ENCODE measurements at places on chromosomes 3 and 15. TPM values are rescaled to one million over a fixed set of nuclear protein-coding genes. Genes with fewer than 3 reads are reported as not detected.

The CHRM5 gene
- polyA plus RNA-seq = 0.19 TPM

The SLC6A20 gene
- polyA plus RNA-seq = 0.16 TPM

The XXYLT1 gene
- polyA plus RNA-seq = 29.6 TPM

The HEG1 gene
- 22.3 TPM for polyA plus RNA-seq

The GOLGA8J gene
- 0.63 TPM for polyA plus RNA-seq

The PXYLP1 gene
- polyA plus RNA-seq = 41.2 TPM

The BFSP2 gene
- polyA plus RNA-seq = 0.28 TPM

- DNase-seq = no peak
Measured at GRCh38 chr3:134708671-134709070, 57.8 kb upstream of the KY start.

DNA sequence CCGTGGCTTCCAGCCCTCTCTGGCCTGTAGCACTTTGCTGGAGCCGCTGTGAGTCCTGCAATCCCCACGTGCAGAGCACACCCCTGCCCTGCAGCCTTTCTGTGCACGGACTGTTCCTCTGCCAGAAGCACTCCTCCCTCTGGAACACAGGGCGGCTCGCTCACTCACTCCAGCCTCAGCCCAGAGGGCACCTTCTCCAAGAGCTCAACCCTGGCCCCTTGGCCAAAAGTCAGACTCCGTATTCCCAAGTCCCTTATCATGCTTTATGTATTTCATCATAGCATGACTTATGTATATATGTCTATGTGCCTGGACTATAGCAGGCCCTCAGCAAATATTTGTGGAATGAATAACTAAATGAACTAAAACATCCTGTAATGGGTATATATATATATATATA is 63.2 kb downstream of the ASB7 start:
- DNase-seq = no peak

DNA sequence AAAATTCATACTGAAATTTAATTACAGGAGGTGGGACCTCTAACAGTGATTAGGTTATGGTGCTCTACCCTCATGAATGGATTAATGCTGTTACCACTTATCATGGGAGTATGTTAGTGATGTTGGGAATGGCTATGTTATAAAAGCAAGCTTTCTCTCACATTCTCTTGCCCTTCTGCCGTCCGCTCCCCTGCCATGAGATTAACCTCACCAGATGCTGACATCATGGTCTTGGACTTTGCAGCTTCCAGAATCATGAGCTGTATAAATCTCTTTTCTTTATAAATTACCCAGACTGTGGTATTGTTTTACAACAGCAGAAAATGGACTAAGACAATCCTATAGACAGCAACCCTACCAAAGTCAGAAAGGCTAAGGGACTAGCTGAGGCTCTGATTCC is 884.8 kb downstream of the FHIT start:
- no peak for DNase-seq

DNA sequence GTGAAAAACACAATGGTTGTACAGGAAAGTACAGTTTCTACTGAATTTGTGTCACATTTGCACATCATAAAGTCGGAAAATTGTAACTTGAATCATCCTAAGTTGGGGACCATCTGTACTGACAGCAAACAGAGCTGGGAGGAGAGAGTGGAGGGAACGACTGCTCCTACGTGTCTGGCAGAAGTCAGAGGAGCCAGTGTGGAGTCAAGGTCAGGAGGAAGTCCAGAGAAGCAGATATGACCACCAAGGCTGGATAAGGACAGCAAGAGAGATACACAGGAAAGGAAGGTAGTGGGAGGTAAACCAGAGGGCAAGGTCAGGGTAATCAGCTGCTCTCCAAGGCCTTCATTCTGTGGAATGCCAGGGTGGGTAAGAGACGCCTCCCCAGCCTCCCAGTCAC is 2.7 kb upstream of the CILP start:
- DNase-seq = no peak

DNA sequence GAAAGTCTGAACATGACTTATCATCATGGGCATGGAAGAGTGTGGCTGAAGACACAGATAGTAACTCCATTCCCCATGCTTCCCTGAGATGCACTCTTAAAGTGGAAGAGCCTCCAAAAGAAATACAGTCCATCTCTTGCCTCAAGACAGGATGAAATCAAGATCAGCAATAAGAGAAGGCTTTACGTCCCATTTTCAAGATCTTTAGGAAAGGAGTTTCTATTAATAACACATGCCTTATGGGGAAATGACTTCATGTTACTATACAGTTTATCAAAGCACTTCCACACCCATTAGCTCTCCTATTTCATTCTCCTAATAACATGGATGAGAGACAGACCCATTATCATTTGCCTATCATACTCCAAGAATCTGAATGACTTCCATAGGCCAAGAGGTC is 6.1 kb upstream of the KBTBD12 start:
- DNase-seq = no peak

DNA sequence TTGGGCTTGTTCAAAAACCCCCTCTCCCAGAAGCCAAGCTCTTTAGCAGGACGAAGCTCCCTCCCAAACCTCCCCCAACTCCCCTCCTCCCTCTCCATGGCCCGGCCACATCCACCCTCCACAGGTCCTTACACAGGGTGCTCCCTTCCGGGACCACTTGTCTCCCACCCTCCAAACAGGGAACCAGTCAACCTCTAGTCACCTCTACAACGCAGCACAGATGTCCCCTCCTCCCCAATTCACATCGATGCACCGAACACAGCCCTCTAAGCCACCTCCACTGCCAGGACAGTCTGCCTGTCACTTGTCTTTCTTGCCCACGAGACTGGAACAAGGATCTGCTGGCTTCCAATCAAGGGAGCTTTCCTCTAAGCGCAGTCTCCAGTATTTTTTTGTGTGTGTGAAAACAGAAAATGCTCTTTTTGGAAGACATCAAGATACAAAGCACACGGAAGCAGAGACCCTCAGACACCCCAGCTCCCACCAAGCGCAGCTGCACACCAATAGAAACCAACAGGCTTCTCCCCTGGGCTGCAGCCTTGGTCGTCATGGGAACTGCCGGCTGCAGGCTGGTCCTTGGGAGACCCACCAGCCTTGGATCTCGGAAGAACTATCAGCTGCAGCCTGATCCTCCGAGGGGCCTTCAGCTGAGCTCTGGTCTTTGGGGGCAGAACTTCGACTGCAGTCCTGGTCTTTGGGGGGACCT is 26.5 kb downstream of the IQSEC1 start:
- DNase-seq = no peak

DNA sequence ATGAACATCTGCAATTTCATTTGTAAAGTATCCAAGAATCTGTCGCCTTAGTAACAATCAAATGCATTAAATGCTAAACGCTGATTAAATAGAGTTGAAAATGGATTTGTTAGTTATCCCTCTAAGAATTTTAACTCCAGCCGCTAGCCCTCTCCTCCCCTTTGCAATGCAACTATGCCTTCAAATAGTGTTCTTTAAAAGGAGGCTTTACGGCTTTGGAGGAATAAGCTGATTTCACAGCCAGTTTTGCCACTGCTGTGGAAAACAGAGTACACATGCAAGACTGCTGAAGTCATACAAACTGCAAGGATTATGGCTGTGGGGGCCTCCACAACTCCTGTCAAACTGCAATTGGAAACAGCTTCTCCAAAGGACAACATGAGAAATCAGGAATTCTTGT is 89.2 kb downstream of the CERS3 start:
- no peak for DNase-seq

- DNase-seq = no peak
Measured at GRCh38 chr3:167445491-167445890, 28.4 kb downstream of the SERPINI2 start.

GRCh38 chr3:194675081-194675640 is 3.2 kb upstream of the LSG1 start:
- DNase-seq = no peak

- no peak for DNase-seq
Measured at GRCh38 chr15:43106486-43106829, 620 bp upstream of the UBR1 start.

GRCh38 chr15:66253418-66254088 is at the start of gene MEGF11:
Gene MEGF11, minus strand, starts transcription at chr15:66253750. Its CDS starts 125,347 bp downstream, at chr15:66128403.
- peak; percentile 42 for DNase-seq

GRCh38 chr15:65680544-65680943 is 58.8 kb downstream of the SLC24A1 start:
- DNase-seq = no peak

DNA sequence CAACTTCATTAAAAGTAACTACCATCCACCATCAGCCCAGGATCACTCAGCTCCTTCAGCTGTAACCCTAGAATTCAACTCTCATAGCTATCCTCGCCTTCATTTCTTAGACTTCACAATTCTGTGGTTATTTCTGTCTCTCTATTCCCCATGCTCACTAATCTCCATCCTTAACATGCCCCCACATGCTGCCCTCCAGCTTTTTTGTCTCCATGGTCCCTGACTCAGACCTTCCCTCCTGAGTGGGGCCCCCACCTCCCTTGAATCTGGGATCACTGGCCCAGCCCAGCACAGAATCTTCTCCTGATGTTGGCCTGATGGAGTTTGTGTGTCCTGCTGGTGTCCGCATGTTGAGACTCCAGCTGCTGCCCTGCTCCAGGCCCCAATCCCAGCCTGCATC is 41.7 kb downstream of the CHST14 start:
- no peak for DNase-seq

DNA sequence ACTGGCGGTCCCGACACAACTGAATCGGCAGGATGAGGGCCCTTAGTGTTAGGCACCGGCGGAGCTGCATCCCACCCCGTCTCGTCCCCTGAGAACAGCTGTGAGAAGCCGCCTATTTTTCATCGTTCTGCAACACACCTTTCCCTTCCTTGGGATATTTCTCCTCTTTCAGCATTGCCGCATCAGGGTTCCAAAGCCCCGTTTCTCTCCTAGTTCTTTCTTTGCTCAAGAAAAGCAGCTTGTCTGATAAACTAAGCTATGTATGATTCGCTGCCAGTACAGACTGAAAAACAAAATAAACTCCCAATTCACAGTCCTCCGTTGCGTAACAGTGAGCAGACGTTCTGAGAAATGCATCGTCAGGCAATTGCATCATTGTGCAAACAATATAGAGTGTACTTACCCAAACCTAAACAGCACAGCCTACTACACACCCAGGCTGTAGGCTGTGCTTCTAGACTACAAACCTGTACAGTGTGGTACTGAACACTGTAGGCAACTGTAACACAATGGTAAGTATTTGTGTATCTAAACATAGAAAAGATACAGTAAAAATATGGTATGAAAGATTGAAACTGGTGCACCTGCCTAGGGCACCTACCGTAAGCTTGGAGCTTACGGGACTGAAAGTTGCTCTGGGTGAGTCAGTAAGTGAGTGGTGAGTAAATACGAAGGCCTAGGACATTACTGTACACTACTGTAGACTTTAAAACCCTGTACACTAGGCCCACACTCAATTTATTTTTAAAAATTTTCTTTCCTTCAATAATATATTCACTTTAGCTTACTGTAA is 8.9 kb upstream of the ADAMTS17 start:
- DNase-seq = no peak

DNA sequence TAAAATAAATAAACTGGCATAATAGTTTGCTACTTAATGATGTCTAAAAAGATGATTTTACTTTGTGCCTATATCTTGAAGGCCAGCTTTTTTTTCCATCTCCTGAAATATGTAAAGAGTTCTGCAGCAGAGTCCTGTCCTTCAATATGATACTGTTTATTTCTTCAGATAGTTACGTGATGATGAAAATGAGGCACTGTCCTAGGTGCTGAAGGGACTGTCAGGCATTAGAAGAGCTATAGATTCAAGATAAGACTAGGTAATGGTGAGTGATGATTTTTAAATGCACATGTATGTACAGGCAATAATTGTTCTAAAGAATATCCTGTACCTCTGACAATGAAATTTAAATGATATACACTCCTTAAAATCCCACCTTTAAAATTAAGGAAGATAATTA is 326.9 kb upstream of the DNAJC19 start:
- no peak for DNase-seq

DNA sequence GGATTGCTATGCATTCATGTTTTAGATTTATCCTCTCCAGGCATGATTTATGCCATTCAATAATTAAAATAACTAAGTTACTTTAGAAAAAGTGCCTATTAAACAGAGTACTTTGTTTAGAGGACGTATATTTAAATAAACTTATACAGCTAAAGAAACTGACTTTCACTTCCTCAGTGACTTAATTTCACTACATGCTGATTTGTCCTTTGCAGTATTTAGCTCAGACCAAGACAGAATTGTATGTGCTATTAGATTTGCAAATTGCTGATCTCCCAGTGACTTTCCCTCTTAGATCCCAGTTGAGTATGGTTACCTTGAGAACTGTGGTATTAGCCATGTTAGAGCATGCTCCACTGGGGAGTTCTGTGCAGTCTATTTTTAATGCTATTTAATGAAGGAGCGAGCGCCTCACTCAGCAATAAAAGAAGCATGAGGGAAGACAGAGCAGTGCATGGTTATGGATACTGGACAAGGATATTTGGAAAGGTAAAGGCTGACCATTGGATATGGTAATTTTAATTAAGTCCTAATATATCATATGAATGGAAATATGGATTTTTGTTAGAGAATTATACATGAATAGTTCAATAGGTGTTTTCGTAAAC is 2.7 kb downstream of the ARPP21 start:
- no peak for DNase-seq

- DNase-seq = no peak
Measured at GRCh38 chr15:58551084-58551763, 119.4 kb downstream of the LIPC start.

- DNase-seq = no peak
Measured at GRCh38 chr3:48429317-48429959, 448 bp downstream of the PLXNB1 start.

DNA sequence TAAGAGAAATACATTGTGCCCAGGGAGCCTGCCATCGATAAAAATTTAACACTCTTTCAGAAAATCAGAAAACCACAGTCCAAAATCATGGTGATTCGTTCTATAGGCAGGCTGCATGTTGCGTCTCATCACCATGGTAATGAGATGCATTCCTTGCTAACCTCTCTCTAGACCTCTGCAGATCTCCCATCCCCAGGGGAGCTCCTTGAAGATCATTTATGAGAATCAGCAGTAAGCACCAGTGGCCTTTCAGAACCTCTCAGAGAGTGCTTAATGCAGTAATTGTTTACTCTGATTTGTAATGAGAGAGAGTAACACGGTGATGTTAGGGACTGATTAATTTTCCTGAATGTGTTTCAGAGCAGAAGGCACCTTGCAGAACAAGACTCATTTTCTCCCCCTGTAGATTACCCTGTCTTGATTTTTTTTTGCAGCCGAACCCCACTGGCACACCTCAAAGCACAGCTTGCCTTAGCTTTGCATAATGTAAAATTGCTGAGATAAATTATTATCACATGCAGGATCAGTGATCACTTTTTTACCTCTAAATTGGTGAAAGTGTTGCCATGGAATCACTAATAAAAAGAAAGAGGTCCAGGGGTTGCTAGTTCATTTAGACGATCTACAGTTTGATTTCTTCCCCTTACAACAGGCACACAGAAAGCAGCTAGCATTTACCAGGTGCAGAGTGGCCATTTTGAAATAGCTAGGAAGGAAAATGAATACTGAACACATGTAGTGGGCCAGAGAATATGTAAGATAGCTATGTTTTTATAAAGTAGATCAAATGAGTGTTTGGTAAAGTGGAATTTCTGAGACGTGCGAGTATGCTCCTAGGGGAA is 98.9 kb upstream of the CHL1 start:
- no peak for DNase-seq
